Fibroblast of mammary gland (primary cell): ENCODE measurements at places on chromosomes 7 and 10.
A peak's percentile ranks its signal among the peaks of the same experiment; 100 is the strongest.

DNA sequence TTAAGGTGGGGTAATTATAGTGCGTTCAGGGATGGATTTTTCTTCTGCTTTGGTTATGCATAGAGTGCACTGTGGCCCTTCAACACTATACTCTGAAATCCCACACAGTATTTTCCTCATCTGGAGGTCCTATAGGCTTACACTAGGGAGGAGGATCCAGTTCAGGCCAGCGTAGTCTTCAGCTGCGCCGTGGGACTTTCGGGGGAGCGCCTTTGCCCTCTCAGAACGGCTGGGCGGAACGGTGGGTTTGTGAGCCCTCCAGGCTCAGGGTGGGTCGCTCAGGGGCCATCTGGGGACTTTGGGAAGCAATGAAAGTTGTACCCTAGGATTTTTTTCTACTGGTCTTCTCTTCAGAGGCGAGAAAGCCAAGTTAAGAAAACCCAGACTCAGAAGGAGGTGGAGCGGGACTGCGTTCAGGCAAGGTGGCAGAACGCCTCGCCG lies 652 bp upstream of the VPS26A start:
- DNase-seq: peak; percentile 63

DNA sequence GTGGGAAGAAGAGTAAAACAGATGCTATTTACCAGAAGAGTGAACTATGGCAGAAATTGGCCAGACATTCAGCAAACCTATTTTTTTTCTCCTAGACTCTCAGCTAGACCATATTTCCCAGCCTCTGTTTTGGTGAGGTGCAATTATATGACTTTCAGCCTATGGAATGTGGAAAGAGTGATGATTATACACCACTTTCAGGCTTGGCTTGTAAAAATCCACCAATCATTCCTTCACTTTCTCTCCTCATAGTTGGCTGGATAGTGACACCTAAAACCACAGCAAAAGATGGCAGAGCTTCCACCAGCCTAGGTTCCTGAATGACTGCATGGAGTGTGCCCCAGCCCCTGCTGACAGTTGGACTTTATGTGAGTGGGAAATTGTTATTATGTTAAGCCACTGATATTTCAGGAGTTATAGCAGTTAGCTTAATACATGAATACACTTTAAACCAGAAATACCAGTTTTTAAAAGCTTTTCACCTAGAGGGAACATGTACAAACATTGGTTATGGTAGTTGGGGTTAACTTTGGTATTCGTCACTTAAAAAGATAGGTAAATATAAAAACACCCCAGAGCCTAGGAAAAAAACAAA lies 19.1 kb upstream of the TNKS2 start:
- no peak for DNase-seq

GRCh38 chr10:110755781-110756180 lies 111.6 kb downstream of the RBM20 start:
- DNase-seq: no peak

DNA sequence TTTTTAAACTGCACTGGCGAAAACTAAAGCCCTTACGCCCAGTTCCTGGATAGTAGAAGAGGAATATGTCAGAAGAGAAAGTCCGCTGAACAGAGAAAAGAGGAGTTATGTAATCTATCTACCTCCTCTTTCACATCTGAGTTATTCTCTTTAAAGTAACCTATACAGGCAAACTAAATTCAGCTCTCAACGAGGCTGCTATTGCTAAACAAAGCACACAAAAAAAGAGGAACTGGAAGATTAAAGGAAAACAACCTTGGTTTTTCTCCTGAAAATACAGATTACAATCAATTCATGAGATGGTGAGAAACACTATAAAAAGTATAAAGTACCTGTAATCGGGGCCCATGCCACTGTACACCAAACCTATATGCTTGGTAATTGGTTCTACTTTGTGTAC lies 5.8 kb downstream of the PSMA2 start:
- DNase-seq: no peak

GRCh38 chr10:36349445-36350078 lies 707.5 kb upstream of the FZD8 start:
- peak; percentile 83 for DNase-seq

- peak; percentile 77 for DNase-seq
Observed at GRCh38 chr10:101441541-101442455, 87.8 kb downstream of the BTRC start.

GRCh38 chr10:58358314-58358933 lies 23.6 kb downstream of the UBE2D1 start:
- DNase-seq: no peak

DNA sequence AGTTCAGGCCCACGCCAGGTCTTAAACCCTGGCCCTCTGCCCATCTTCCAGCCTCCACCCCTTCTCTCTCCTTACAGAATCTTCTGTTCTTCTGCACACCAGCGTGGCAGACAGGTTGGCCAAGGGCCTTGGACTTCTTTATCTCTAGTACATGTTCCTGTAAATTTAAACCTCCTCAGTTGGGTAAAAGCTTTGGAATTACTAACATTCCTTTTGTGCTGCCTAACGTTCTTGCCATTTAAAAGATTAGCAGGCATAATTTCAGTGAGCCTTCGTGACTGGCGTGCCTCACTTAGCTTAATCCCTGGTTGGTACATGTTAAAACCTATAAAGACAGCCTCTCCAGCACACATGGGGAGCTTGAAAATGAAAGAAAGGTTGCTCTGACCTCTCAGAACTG lies 192.2 kb downstream of the CUX1 start:
- no peak for DNase-seq

- peak; percentile 61 for DNase-seq
Observed at GRCh38 chr7:74365322-74366022, 76.3 kb downstream of the CLIP2 start.

DNA sequence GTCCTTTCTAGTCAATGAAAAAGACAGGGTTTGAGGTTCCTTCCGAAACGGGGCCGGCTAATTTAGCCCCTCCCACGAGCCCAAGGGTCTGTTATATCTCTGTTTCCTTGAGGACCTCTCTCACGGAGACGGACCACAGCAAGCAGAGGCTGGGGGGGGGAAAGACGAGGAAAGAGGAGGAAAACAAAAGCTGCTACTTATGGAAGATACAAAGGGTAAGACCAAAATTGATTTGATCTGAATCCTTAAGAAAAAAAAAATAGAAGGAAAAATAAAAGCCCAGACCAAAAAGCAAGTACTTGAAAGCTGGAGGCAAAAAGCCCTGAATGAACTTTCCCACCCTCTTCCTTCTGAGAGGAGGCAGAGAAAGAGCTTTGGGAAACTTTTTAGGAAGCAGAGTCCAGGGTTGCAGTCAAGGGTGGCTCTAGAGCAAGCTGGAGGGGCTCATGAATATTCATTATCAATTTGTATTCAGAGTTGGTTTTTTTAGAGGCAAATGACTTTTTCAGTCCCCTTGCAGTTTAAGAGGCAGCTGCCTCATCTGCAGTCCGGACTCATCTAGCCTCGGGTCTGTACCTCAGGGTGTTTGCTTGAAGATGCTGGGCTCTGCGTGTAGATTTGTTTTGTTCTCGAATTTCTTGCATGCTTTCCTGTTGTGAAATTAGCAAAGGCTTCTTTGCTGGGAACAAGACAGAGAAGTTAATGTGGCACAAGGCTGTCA lies at the start of gene ENTPD1:
Gene ENTPD1, plus strand, starts transcription at position 123 of the 721 bp plus-strand sequence. Its CDS starts 77 bp downstream, at position 200.
- DNase-seq: peak; percentile 8

DNA sequence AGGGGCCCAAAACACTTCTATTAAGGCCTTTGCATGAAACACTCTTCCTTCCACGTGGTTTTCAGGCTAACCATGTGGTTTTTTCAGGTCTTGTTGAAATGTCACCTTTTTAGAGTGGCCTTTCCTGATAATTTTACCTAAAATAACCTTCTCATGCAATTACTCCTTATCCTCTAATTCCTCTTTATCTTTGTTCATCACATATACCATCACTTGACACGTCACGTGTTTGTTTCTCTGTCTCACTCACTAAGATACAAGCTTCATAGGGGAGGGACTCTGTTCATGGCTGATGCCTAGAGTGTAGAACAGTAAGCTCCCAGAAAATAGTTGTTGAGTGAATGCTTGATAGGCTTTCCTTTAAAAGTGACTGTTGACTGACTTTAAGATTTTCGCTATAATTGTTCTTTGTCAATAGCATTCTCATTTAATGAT lies 63.7 kb downstream of the ST7 start:
- no peak for DNase-seq

DNA sequence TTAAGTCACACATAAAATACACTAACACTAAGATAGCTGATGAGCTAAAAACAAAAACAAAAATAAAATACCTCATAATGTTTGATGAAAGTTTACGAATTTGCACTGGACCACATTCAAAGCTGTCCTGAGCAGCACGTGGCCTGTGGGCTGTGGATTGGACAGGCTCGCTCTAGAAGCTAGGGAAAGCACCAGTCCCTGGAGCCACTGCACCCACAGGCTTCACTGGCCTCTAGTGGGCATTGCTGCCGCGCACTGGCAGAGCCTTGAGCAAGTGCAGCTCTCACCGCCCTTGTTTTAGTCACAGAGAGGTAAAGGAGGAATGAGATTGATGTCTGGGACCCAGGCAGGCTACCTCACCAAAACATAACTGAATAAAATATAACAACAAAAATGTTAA lies 67.6 kb downstream of the PAX2 start:
- no peak for DNase-seq

- DNase-seq: no peak
Observed at GRCh38 chr7:140039896-140040295, 22.9 kb downstream of the PARP12 start.

DNA sequence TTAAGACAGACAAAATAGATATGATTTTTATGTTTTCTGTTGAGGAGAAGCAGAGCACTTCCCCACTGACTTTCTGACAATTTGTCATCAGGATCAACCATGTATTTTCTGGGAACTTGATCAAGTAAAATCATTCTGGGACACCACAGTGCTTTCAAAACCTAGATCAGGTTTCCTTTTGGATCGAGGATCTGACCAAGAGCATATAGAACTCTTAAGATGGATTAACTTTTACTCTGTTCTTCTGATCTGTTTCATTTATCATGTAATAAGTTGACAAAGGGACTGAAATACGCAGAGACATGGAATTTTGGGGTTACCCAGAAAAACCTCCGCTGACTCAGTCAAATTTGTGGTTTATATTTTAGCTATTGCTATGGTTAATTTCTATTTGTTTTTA lies 136.0 kb upstream of the WNT16 start:
- peak; percentile 44 for DNase-seq

DNA sequence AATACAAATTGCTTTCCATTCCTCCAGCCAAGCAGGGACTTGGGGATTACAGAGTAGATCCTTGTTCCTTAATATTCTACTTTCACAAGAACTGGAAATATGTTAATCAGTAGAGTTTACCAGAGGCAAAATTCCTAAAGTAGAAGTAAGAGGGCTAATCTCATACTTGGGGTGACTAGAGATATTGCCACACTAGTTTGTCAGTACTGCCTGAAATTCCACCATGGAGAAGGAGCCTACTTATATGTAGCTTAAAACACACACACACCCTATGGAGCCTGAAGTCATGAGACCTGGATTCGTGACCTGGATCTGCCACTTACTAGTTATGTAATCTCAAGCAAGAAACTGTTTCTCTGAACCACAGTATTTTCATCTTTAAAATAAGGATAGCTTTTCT lies 33.9 kb downstream of the STRIP2 start:
- no peak for DNase-seq

GRCh38 chr7:73809467-73809951 lies 21.3 kb upstream of the CLDN4 start:
- peak; percentile 44 for DNase-seq

DNA sequence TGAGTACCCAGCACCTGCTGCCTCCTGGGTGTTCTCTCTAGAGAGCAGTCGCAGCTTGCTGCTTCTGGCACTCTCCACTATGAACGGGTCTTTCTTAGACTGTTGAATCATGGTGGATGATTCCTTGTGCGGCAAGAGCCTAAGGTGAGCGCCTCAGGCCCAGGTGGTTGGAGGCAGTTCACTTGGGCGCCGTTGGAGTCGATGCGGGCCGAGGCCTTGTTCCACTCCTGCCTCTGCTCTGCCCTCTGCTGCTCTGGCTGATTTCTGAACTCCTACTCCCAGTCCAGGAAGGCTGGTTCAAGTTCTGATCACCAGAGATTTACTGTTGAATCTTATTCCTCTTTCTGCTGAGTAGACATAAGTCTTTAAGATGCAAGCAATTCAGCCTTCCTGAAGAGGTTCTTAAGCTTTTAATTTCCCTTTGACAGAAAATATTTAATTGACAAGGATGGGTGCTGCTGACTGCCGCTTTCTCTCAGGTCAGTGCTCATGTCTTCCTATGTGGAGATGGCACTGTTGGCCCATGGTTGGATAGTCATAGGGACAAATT lies 10.4 kb downstream of the YKT6 start:
- DNase-seq: no peak

DNA sequence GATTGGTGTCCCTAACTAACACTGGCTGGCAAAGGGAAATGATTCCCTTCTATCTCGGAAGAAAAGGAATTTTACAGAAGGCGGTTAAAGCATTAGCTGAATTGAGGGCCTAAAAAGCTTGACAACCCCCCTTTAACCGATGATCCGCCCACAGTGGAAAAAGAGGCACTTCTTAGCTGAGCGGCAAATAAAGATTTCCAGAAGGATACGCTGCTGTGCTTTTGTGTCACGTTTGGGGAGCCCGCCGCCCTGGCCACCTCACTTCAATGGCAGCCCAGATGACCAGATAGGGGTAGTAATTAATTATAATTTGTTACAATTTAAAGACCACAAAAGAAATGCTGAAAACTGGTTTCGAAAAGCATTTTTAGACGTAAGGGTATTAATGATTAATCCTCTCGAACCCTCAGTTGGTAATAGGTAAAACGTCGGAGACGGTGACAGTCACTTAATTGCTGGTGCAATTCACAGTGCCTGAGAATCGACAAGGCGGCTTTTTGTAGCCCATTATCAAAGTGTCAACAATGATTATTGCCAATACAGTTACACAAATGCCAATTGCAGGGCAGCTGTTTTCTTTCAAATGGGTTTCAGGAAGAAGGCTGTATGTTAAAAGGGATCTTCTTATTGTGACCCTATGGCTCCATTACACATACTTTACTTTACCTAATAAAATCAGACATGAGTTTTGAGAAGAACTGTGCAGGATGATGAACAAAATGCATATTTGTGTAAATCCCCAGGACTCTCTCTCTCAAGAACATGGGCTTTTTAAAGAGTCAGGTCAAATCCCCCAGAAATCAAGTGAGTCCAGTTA lies 154.1 kb downstream of the PIP4K2A start:
- no peak for DNase-seq
